AG08395 (cell line): ENCODE measurements at places on chromosomes 3 and 15.

- no peak for DNase-seq
Measured at GRCh38 chr3:81270603-81271379, 490.7 kb downstream of the GBE1 start.

DNA sequence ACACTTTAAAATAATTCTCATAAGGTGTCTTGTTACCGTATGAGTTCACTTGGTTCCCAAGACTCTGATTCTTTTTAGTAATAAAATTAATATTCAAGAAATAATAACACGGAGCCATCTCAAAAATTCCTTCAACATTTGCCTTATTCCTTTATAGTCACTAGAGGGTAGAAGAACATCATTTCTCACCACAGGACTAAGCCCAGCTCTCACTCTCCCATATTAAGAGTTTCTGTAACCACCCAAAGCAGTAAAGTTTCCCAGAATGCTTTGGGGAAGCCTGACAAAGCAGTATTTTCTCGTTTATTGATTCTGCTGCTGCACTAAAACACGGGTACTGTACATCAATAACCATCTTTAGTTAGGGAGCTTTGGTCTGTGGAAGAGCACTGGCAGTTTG lies 114.9 kb downstream of the MCTP2 start:
- peak; percentile 7 for DNase-seq

GRCh38 chr3:128803307-128803706 lies 76.1 kb upstream of the ACAD9 start:
- DNase-seq, result no peak

DNA sequence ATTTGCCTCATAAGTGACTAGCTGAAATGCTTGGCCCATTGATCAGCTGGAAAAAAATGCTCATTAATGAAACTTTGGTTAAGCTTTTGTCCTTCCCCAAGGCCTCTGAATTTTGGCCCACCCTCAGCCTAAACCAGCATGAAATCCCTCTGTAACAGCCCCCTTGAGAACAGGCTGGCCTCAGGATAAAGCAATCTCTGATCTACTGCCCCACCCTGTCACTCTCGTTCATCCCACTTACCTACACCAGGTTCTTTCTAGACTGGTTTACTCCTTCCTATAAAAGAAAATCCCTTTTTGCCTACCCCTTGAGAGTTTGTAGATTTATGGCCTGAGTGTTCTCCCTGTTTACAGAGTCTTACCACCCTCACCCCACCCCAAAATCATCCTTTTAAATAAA lies 3.4 kb upstream of the AEN start:
- DNase-seq, result no peak
